ENCODE measurements at places on chromosomes 7 and 10. TPM values are rescaled to one million over a fixed set of nuclear protein-coding genes. Genes with fewer than 3 reads are reported as not detected.

Gene LRRC17
- 33.6 TPM for total RNA-seq

DNA sequence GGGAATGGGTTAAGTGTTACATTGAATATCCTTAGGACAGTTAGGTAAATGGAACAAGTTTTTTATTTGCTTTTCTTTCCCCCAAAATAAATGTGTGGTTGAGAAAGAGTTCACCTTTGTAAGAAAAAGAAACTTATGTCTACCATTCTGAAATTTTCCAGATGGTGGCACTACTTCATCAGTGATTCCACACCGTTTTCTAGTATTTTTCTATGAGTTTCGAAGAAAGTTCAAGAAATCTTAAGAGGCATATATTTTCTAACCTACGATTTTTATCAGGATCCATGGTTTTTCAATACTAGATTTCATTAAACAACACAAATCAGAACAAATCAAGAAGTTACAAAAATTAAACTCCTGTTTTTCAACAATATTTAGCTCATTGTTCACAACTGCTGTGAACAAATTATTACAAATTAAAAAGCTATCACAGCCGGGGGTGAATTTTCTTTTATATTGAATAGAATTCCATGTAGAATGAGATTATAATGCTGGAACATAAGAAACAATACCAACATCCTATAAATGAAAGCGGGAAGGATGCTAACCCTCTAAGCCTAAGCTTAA is 163.1 kb upstream of the NPVF start:
- DNase-seq = no peak

Gene GSDME
- total RNA-seq = 31.3 TPM

GRCh38 chr7:102916881-102917280 is 4.1 kb downstream of the LRRC17 start:
- no peak for DNase-seq

Gene FAM237B
- not detected for total RNA-seq

DNA sequence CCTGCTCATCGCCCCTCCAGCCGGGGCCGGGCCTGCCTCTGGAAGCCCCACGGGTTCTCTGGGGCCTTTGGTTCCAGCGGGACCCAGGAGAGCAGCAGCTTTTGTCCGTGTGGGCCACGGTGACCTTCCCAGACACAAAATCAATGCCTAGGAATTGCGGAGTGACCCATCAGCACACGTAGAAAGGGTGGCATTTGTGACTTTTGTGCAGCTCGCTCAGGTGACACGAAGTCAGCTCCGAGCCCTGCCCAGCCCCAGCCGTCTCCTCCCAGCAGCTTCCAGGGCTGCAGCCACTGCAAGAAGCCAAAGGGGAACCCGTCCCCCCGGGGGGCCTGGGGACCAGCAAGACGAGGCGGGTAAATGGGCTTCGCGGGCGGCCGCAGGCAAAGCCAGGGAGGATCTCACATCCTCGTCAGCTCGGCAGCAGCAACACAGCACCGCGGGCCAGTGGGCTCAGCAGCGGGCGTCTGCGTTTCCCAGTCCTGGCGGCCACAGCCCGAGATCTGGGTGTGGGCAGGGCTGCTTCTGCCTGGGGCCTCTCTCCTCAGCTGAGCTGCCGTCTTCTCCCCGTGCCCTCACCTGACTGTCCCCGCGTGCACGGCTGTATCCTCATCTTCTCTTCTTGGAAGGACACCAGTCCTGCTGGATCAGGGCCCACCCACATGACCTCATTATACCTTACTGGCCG is 88.5 kb downstream of the PAXIP1 start:
- no peak for DNase-seq

Gene TAS2R4
- 13.2 TPM for total RNA-seq

Gene CNPY1
- 19.4 TPM for total RNA-seq

GRCh38 chr10:29857843-29858701 is 201.3 kb downstream of the JCAD start:
- no peak for DNase-seq

GRCh38 chr7:91656541-91657482 is 223.7 kb downstream of the MTERF1 start:
- DNase-seq = no peak

GRCh38 chr10:3850999-3851937 is 66.3 kb upstream of the KLF6 start:
- no peak for DNase-seq

DNA sequence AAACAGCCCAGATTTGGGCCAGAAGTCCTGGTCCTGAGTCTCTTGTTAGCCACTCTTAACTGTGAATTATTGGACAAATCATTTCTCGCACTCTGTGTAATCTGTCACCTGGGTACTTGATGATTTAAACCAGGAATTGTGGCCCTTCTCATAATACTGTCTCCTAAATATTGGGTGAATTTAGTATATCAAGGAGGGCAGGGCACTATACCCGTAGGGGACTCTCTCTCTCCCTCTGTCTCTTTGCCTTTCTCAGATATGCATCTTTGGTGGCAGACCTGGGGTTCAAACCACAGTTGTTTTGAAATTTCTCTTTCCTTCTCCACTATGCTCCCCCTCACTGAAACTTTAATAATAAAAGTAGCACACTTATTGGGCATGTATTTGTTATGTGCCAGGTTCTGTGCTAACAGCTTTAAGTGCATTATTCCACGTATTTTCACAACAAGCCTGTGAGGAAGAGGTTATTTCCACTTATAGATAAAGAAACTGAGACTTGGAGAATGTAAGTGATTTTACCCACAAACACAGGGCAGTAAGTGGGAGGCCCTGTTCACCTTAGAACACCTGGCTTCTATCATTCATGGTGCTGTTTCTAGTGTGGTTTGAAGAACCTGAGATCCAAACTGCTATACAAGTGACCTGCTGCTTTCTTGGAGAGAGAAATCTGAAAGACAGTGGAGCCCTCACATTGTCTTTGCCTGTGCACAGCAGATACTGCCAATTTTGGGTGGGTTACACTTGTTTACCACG is 11.8 kb downstream of the FAS start:
- no peak for DNase-seq

Gene KCNIP2
- total RNA-seq = 8.3 TPM

DNA sequence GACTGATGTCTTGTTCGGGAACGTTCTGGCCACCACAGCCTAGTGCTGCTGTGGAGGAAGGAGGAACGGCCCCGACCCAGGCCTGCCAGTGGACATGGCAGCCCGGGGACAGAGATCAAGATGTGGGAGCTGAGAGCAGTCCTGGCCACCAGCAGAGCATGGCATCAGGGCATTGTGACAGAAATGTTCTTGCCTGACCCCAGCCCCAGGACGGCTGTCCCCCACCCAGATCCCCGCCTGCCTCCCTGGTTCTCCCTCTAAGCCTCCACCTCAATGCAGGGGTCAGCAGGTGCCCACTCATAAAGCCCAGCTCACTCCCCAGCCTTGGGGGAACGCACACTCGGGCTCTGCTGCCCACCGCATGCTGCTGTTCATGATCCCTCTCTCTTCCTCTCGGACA is 42.9 kb upstream of the HSPA12A start:
- DNase-seq = no peak

DNA sequence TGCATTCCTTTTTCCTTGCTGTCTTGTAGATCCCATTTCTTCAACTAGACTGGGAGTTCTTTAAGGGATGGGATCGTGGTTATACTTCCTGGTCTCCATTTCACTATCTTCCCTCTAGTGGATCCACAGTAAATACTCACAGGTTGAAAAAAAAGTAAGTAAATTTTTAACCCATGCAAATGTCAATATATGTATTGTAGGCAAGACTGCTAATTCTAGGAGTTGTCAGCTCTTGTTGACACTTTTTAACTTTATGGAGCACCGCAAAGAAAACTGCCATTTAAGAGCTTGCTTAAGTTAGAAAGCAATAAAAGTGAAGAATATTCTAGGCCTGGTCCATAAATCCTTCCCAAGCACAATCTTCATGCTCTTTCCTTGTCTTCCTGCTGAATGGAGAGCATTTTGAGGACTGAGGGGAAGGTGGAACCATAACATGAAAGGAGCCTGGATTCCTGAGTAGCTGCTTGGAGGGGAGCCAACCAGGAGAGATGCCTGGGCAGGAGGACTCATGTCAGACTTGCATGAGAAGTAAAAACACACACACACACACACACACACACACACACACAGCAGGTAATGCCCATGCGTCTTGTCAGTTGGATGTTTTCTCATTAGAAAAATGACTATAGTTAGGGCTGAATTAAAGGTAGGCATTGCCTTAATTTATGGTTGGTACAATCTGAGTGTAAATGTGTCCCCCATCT is 32.2 kb downstream of the VWA2 start:
- DNase-seq = no peak

Gene LBX1
- total RNA-seq = 1.6 TPM

DNA sequence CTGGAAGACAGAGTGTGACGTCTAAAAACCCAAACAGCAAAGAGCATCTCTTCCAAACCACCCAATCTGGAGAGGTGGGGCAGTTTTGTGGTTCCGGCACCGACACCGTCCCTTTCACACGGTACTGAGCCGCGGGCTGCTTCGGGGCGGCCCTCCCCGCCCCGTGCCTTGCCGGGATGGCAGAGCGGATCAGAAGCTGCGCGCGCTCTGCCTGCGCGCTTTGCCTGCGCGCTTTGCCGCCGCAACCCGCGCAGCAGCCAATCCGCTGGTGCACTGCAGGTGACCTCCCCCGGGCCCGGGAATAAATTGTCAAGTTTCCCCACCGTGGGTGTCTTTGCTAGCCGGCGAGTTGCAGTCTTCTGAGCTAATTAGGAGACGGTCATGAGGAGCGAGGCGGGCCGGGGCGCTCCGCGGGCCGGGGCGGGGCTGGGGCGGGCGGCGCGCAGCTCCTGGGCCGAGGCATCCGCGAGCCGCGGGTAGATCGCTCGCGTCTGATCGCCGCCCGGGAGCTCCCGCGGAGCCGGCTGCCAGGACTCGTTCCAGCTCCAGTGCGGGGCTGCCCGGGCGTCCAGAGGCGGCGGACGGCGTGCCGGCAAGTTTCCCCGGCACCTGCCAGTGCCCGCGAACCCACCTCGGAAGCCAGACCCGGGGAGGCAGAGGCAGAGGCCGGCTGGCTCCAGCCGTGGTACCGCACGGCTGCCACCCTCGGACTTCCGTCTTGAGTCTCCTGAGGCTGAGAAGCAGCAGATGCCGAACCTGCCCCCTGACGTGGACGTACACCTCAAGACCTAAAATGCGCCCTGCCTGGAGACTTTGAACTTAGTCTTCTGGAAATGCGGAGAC is 536.0 kb upstream of the GALNT17 start:
- no peak for DNase-seq

GRCh38 chr10:110460111-110460809 is 37.4 kb upstream of the DUSP5 start:
- peak; percentile 92 for DNase-seq

- no peak for DNase-seq
Observed at GRCh38 chr7:96527133-96527827, 182.4 kb downstream of the SEM1 start.

Gene SPDYE16
- 0.27 TPM for total RNA-seq

- DNase-seq = no peak
Observed at GRCh38 chr7:104434129-104434528, 105.7 kb downstream of the LHFPL3 start.

Data from cerebellum (tissue), 4 donors.